ENCODE measurements at places on chromosomes 6 and 20. TPM values are rescaled to one million over a fixed set of nuclear protein-coding genes. Genes with fewer than 3 reads are reported as not detected.

Gene RNF39
- total RNA-seq = not detected

Gene PSMB9
- total RNA-seq = 219 TPM

DNA sequence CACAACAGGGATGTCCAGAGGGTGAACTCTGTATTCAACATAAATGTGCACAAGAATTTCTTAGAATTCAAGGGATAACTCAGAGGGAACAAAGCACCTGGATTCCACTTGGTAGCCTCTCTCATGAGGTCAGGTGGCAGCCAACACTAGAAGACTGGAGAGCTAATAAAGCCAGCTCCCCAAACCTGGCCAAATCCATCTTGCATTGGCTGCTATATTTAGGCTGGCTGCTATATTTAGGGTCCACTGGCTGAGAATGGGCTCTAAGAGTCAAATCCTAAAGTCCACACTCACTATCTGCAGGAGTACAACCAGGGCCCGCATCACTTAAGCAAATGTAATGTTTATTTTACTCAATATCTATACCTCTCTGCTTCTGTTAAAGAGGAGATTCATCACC, 20.0 kb downstream of the TBC1D7 start:
- no peak for DNase-seq

GRCh38 chr6:26411751-26412150, 9.7 kb downstream of the BTN3A1 start:
- DNase-seq = no peak

Gene MTCH1
- total RNA-seq = 96.5 TPM

Gene SPO11
- total RNA-seq = not detected

DNA sequence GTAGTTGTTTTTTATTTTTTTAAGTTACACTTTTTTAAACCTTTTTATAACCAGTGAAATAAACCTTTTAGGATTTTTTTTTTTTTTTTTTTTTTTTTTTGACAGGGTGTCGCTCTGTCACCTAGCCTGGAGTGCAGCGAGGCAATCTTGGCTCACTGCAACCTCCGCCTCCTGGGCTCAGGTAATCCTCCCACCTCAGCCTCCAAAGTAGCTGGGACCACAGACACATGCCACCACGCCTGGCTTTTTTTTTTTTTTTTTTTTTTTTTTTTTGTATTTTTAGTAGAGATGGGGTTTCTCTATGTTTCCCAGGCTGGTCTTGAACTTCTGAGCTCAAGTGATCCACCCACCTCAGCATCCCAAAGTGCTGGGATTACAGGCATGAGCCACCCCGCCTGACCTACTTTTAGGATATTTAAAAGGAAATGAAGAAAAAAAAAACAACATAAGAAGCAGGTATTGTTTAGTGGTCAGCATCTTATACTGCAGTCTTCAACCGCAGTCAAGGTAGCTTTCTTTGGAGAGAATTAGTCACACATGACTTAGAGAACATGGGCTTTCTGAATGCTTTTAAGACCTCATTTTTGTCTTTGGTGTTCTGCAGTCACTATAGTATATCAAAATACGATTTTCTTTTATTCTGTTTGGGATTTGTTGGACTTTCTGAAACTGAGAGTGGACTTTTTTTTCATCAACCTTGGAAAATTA, 1.6 kb downstream of the POLR1H start:
- no peak for DNase-seq

DNA sequence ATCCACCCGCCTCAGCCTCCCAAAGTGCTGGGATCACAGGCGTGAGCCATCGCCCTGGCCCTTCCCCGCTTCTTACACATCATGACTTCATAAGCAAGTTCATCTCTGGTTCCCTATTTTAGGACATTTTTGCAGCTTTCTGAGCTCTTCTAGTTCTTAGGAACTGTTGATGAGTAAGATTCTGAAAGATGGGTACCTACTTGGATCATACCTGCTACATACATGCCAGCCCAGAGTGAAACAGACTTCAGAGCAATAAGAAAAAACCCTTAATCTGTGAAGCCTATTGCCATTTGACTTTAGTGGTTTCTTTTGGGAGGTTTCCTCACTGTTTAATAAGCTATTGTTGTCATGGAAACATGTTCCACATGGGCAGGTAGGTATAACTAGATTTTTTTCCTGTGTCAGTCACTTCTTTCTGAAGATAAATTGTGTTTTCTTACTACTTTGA, 27.9 kb upstream of the TMEM217 start:
- no peak for DNase-seq

DNA sequence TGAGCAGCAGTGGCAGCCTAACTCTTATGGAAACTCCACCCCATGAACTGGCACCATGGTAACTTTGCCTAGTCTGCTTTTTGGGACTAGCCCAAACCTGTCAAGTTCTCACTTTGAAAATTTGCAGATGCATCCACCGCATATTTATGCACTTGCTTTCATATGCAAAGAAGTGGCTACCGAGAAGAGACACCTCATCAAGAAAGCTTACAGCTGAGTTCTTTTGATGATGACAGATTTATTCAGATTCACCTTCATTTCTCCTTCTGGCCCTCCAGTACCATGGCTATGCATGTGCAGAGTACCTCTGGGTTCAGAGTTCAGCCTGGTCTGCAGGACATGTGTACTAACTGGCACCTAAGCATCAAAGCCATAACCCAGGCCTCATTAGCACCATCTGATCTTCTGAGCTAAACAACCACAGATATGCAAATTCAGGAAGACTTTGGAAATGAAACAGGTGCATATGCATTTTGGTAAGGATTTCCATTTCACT, 154.3 kb upstream of the TENT5A start:
- no peak for DNase-seq

DNA sequence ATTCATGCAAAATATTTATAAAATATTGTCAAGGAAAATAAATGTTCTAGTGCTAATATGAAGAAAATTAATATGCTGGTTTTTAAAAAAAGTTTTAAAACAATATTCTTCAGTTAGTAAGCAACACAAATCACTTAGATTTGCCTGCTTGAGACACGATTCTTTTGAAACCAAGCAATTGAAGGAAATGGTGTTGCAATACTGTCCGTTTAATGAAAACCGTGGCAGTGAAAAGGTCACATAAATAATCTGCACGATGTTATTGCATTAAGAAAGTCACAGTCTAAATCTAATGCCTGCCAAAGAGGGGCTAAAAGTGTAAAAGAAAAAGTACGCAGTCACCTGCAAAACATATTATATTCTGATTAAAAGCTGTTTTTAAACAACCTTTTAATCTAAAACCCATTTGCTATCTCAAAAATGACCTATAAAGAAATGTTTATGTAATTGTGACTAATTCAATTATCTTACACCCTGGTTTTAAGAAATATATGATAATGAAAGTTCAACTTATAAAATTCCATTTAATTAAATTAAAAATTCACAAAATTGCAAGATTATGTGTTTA, 143.0 kb downstream of the GMDS start:
- DNase-seq = no peak

- DNase-seq = no peak
Measured at GRCh38 chr20:41072190-41072863, 43.7 kb downstream of the TOP1 start.

- DNase-seq = peak; percentile 22
Measured at GRCh38 chr6:106113256-106113959, 27.3 kb downstream of the PRDM1 start.

DNA sequence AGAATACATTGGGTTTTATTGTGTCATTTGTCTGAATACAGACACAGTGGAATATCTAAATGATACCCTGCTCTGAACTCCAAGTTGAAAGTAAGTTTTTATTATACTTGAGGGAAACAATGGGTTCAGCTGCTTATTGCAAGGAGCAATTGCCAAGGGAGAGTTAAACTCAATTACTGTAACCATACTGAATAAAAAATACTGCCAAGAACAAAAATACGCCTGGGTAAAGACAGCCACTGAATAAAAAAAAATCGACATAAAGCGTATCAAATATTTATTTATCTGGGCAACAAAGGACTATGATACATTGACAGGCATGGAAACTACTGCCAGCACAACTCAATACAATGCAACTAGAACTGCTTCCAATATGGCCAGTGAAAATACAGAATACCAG, 18.1 kb downstream of the TFAP2A start:
- no peak for DNase-seq

- no peak for DNase-seq
Measured at GRCh38 chr6:32983493-32983848, 15.1 kb downstream of the BRD2 start.

DNA sequence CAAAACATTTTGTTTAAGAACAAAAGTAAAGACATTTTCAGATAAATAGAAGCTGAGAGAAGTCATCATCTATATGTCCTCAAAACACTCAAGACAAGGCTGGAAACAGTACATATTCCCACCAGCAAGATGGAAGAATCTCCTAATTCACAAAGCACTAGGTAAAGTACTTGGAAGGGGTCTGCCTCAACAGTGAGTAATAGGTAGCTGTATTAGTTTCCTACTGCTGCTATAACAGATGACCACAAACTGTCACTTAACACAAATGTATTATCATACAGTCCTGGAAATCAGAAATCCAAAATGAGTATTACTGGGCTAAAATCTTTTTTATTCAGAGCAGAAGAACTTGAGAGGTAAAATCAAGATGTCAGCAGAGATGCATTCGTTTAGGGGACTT, 40.6 kb downstream of the ZKSCAN8 start:
- no peak for DNase-seq

GRCh38 chr6:168877821-168878282, 375.8 kb downstream of the THBS2 start:
- DNase-seq = no peak

DNA sequence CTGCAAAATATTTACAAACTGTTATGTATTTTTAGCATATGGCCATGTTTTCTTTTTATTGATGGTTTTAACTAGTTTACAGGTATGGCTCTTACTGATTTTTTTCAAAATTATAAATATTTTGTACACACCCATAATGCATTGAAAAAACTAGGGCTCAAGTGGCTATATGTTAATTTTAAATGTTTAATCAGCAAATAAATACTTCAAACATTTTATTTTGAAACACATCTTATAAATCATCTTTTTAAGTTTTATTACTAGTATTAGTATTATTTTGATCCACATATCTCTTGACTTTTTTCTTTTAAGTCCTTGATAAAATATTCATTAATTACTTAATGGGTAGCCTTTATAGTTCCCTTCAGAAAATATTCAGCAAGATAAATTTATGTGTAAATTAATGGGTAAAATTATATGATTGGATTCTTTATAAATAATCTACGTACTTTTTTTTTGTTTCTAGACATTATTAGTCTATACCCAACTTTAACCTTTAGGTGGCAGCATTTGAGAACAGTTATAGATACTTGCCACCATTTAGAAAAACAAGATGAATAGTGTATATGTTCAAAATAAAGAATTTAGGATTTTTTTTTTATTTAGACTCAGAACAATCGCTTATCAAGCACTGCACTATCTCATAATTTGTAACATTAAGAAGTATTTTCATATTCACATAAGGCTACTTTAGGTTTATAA, 241.9 kb downstream of the ADGRB3 start:
- no peak for DNase-seq

DNA sequence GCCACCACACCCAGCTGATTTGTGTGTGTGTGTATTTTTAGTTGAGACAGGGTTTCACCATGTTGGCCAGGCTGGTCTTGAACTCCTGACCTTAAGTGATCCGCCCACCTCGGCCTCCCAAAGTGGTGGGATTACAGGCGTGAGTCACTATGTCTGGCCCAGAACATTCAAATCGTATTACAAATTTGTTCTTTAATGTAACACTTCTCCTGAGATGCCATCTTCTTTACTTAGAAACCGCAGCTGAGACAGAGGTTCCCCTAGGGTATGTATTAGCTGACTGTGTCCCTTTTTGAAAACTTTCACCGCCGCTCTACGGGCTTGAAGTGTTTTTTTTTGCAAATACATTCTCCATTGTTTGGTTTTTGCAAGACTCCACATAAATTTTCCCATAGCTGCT, 62.6 kb downstream of the TOX2 start:
- no peak for DNase-seq

DNA sequence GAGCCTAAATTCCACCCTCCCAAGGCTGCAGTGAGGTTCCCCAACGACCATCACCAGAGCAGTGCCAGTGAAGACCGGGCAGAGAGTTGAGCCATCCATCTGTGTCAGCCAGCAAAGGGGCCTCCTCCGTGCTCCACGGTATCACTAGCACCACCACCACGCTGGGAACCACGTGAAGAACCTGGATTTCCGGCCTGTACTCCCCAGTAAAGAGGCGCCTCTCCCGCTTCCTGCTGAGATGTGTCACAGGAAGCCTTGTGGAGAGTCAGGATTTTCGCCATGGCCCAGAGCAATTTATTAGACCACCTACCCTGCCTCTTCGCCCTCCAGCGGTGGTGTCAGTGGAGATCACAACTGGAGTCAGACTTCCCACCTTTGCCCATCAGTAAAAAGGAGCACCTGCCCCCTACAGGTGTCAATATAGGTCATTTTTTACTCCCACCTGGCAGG, 28.8 kb downstream of the CPXM1 start:
- no peak for DNase-seq

DNA sequence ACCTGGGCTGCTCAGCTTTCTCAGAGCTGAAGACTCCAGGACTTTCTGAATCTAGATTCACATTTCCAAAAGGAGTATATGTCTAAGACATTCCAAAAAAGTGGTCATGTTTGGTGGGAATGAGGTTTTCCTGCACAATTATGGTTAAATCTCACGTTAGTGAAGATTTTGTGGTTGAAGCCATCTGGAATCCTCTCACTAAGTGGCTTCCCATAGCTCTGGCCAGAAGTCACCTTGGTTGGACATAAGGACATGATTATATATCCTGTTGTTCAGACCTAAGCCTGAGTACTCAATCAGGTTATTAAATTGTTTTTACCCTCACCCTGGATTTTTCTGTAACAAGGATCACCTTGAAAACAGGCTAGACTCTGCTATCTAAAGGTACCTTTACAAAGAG, 176.1 kb upstream of the PLN start:
- no peak for DNase-seq
